ENCODE measurements at places on chromosomes 5 and 9.

GRCh38 chr5:167814828-167815227, 476.6 kb upstream of the WWC1 start:
- H3K4me3 ChIP-seq = no peak overlapping the region
- no peak overlapping the region for H3K27ac ChIP-seq
- H3K27me3 ChIP-seq = no peaks in the 10 kb centered on the region
- H3K36me3 ChIP-seq = no peaks in the 10 kb centered on the region
- H3K4me1 ChIP-seq = no peaks in the 10 kb centered on the region

DNA sequence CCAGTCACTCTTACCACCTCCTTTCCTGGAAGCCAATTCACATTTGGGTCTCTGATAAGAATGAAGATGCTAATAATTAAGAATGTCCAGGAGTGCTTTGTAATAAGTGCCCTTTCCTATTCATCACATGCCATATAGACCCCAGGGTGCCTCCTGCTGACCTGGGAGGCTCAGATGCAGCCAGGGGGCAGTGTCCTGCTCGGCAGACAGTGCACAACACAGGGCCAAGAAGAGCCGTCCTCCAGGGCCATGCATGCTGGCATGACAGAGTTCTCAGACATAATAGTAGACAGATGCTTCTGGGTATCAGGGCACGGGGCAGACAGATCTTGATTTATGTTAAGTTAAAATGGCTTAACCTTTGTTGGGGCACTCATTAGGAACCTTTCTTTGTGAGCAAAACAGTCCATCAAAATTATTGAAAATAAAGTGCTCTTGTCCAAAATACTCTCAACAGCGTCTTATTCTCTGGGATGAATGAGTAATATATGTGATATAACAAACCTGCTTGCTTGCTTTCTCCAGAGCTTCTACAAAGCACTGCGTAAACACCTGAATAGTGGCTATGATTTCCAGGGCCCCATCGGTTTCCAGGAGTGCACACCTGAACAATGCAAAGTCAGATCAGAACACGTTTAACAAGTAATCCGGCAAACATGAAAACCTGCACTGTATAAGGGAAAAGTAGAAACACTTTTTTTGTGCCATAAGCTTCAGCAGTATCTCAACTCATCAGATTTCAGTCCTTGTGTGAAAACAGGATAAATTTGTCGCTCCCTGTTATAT, 192.7 kb downstream of the FANCC start:
- H3K4me1 ChIP-seq = no peaks in the 10 kb centered on the region

DNA sequence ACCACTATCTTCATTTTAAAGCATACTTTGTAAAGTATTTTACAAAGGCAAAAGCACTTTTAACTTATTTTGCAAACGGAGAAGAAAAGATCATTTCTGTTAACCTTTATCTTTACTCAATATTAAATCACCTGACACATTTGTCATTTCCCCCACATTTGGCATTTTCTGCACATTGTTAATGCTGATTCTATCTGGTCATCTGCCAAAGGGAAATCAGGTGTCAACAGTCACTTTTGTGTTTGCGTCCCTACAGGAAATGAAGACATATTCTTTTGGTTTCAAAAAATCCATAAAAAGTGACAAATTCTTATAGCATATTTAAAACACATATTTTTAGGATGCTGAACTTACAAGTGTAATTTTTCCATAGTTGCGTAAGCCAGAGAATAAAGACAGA, 191.3 kb upstream of the TMEM161B start:
- H3K27ac ChIP-seq = no peak overlapping the region
- H3K4me3 ChIP-seq = no peak overlapping the region
- DNase-seq = no peak
- H3K4me1 ChIP-seq = no peaks in the 10 kb centered on the region
- H3K27me3 ChIP-seq = peaks cover 29% of the 10 kb centered on the region

- no peak overlapping the region for H3K4me3 ChIP-seq
- no peaks in the 10 kb centered on the region for H3K4me1 ChIP-seq
- H3K27me3 ChIP-seq = peaks cover 32% of the 10 kb centered on the region
- H3K36me3 ChIP-seq = no peaks in the 10 kb centered on the region
- no peak overlapping the region for H3K27ac ChIP-seq
- no peak for DNase-seq
Observed at GRCh38 chr5:36397901-36398536, 96.3 kb upstream of the RANBP3L start.

- H3K4me1 ChIP-seq = no peaks in the 10 kb centered on the region
- H3K36me3 ChIP-seq = no peaks in the 10 kb centered on the region
- H3K27ac ChIP-seq = no peak overlapping the region
Observed at GRCh38 chr9:16333691-16334090, 536.8 kb downstream of the BNC2 start.

- H3K4me3 ChIP-seq = no peak overlapping the region
- no peak overlapping the region for H3K27ac ChIP-seq
- peaks cover 5% of the 10 kb centered on the region for H3K4me1 ChIP-seq
Observed at GRCh38 chr5:128674837-128675446, 136.9 kb upstream of the FBN2 start.

DNA sequence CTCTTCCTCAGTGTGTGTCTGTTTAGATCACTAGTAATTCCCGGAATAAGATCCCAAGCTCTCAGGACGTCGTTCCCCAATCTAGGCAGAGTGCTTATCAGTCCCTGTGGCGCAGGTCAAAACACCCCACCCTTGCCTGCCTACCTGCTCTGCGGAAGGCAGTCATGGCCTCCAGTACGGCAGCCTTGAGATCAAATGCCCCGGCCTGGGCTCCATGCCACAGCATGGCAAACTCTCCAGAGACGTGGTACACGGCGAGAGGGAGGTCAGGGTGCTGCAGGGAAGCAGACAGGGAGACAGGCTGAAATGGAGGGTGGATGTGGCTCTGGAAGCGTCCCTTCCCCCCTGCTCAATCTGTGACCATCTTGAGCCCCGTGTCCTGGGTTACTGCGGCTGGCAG, 12.0 kb upstream of the HDHD3 start:
- peaks cover 2% of the 10 kb centered on the region for H3K4me1 ChIP-seq
- no peak overlapping the region for H3K4me3 ChIP-seq
- no peaks in the 10 kb centered on the region for H3K27me3 ChIP-seq
- peaks cover 8% of the 10 kb centered on the region for H3K36me3 ChIP-seq
- no peak overlapping the region for H3K27ac ChIP-seq

DNA sequence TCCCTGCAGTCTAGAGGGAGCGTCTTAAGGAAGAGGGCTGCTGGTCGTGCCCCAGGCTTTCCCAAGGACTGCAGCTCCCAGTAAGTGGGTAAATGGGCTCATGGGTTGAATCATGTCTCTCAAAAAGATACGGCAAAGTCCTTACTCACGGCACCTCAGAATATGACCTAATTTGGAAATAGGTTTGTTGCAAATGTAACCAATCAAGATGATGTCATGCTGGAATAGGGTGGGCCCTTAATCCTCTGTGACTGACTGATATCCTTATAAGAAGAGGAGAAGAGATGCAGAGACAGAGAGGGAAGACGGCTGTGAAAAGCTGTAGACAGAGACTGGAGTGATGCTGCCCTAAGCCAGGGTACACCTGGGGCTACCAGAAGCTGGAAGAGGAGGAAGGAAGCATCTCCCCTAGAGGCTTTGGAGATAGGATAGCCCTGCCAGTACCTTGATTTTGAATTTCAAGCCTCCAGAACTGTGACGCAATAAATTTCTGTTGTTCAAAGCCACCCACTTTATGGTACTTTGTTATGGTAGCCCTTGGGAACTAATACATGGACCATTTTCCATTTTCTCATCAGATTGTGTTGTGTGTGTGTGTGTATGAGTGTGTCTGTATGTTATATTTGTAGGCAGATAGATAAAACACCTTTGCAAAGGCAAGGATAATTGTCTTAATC, 15.0 kb downstream of the GALNT10 start:
- H3K4me3 ChIP-seq = no peak overlapping the region
- no peaks in the 10 kb centered on the region for H3K27me3 ChIP-seq
- no peak for DNase-seq

DNA sequence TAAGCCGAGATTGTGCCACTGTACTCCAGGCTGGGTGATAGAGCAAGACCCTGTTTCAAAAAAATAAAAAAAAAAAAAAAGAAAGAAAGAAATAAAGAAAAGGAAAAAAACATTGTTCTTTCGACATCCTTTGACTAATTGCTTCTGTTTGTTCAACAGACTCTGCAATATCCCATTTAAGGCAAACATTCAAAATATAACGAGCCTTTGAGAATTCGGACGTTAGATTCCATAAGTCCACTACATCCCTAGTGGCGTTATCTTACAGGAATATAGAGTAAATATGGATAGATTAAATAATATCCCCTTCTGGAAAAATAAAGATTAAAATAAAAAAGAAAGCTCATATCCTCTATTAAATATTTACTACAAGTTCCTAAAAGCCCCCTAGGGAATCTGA, 27.0 kb upstream of the HOMER1 start:
- H3K27ac ChIP-seq = no peak overlapping the region
- no peak overlapping the region for H3K4me3 ChIP-seq
- DNase-seq = no peak

- H3K36me3 ChIP-seq = no peaks in the 10 kb centered on the region
- H3K27me3 ChIP-seq = peaks cover 72% of the 10 kb centered on the region
- DNase-seq = no peak
- H3K4me3 ChIP-seq = no peak overlapping the region
- H3K27ac ChIP-seq = no peak overlapping the region
Observed at GRCh38 chr9:96236854-96237550, 65.0 kb downstream of the HSD17B3 start.

- no peak overlapping the region for H3K4me3 ChIP-seq
- H3K27ac ChIP-seq = no peak overlapping the region
- peaks cover 2% of the 10 kb centered on the region for H3K36me3 ChIP-seq
Observed at GRCh38 chr5:1068204-1068894, 43.5 kb downstream of the SLC12A7 start.

GRCh38 chr9:130072515-130073235, 19.0 kb downstream of the GPR107 start:
- H3K4me3 ChIP-seq = no peak overlapping the region
- H3K27ac ChIP-seq = no peak overlapping the region
- H3K4me1 ChIP-seq = peaks cover 13% of the 10 kb centered on the region
- no peaks in the 10 kb centered on the region for H3K27me3 ChIP-seq
- DNase-seq = no peak

DNA sequence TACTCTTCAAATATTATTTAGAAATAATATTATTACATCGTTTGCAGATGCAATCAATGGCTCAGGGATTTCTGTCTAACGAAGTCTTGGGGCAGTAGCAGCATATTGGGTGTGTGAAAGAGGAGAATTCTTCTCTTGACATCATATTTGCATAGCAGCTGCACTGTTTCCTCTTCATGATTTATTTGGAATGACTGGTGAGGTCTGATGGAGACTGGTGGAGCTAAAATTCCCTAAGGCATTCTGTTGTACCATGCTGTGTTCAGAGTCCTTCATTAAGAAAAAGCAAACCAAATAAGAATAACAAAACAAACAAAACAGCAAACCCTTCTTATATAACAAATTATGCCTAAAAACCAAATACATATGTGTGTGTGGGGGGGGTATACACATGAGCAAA, 177.6 kb downstream of the DIRAS2 start:
- no peaks in the 10 kb centered on the region for H3K4me1 ChIP-seq
- peaks cover 16% of the 10 kb centered on the region for H3K27me3 ChIP-seq
- H3K27ac ChIP-seq = no peak overlapping the region
- no peak overlapping the region for H3K4me3 ChIP-seq
- no peak for DNase-seq

- no peaks in the 10 kb centered on the region for H3K4me1 ChIP-seq
- H3K4me3 ChIP-seq = no peak overlapping the region
- H3K27me3 ChIP-seq = peaks cover 9% of the 10 kb centered on the region
- no peak for DNase-seq
Observed at GRCh38 chr9:104604801-104605200, 626 bp downstream of the OR13C2 start.

DNA sequence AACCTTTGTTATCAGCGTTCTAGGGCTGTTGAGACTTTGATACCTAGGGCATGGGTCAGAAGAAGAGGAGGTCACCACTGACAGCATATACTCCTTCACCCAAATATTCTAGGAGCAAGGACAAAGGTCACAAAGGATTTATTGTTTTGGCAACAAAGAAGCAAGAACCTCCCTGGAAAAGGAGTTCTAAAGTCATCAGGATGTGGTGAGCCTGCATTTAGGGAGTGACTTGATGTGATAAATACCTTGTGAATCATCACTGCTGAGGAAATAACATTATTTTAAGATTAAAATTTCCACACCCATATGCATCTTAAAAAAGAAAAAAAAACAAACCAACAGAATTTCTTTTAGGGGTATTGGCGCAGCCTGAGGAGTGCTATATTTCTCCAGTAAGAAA, 13.9 kb downstream of the IFNA1 start:
- H3K27ac ChIP-seq = no peak overlapping the region
- H3K4me3 ChIP-seq = no peak overlapping the region
- DNase-seq = no peak
- H3K4me1 ChIP-seq = peaks cover 2% of the 10 kb centered on the region
- peaks cover 41% of the 10 kb centered on the region for H3K27me3 ChIP-seq
- peaks cover 7% of the 10 kb centered on the region for H3K36me3 ChIP-seq

DNA sequence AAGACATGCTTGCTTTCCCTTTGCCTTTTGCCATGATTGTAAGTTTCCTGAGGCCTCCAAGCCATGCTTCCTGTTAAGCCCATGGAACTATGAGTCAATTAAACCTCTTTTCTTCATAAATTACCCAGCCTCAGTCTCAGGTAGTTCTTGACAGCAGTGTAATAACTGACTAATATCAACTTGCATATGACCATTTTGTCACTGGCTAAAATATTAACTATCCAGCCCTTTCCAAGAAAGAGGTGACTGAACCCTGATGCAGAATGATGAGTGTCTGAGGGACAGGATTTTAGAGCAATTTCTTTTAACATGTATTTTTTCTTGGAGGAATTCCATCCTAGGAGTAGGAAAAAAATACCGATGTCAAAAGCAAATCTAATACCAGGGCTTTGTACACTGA, 266.1 kb downstream of the SEMA5A start:
- no peak overlapping the region for H3K4me3 ChIP-seq
- no peaks in the 10 kb centered on the region for H3K4me1 ChIP-seq
- no peaks in the 10 kb centered on the region for H3K27me3 ChIP-seq
- H3K36me3 ChIP-seq = no peaks in the 10 kb centered on the region
- DNase-seq = no peak

DNA sequence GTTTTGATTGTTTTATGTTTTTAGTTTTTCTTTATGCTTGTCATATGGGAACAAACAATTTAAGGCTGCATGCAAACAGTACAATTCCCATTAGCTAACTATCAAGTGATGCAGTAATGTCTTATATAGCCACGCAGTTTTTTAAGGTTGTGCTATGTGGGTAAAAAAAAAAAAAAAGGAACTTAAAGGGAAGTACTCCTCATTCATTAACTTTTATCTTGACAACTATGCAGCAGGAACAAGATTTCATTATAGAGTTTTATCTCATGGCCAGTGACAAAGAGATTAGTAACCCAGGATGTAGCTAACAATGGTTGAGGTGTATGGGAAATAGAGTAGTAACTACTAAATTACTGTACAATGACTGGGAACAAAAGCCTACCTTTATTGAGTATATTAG, 1008.2 kb upstream of the CDH9 start:
- no peaks in the 10 kb centered on the region for H3K4me1 ChIP-seq
- DNase-seq = no peak
- H3K27me3 ChIP-seq = no peaks in the 10 kb centered on the region
- no peak overlapping the region for H3K4me3 ChIP-seq
- H3K36me3 ChIP-seq = no peaks in the 10 kb centered on the region

GRCh38 chr9:96108691-96109380, 193.1 kb downstream of the HSD17B3 start:
- no peak overlapping the region for H3K27ac ChIP-seq
- H3K4me3 ChIP-seq = no peak overlapping the region
- peaks cover 2% of the 10 kb centered on the region for H3K36me3 ChIP-seq
- peaks cover 21% of the 10 kb centered on the region for H3K27me3 ChIP-seq

Measured in T-helper 17 cell (primary cell).